ENCODE measurements at places on chromosomes 5 and 9. TPM values are rescaled to one million over a fixed set of nuclear protein-coding genes. Genes with fewer than 3 reads are reported as not detected.

Gene NRG2
- 1.8 TPM for total RNA-seq

Gene BSPRY
- total RNA-seq, result 3.8 TPM

DNA sequence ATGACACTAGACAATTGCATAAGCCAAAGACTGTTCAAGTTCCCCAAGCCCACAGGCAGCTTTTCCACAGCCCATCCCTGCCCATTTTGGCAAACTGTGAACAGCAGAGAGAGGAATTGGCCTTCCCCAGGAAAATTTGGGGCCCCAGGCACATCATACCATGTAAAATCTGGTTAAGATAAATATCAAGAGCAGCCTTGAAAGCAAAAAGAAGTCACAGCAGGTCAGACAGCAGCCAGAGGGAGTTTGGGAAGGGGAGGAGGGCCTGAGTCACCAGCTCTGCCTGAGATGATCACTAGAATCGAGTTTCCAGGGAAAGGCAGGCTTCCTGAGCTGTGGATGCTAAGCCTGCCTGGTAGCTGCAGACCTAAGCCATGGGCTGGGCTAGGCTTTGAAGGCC is 179.2 kb downstream of the RFK start:
- no peaks in the 10 kb centered on the region for H3K36me3 ChIP-seq
- no peak overlapping the region for H3K27ac ChIP-seq
- no peak overlapping the region for H3K4me3 ChIP-seq

DNA sequence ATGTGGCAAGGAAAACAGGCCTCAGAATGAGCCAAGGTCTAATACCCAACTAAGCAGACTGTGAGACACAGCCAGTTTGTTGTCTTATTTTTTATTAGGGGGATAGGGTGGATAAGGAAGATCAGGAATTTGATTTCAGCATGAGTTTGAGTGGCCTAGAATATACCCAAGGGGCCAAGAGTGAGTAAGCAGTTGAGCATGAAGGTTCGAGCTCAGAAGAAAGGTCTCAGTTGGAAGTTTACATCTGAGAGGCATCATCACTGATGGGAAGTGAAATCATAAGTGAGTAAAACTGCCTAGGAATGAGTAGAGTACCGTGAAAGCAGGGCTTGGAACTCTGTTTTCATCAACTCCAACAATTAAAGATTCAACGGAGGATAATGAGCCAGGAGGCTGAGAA is 12.6 kb downstream of the PSMD5 start:
- H3K27ac ChIP-seq, result no peak overlapping the region
- H3K4me3 ChIP-seq, result no peak overlapping the region
- no peak for DNase-seq
- no peaks in the 10 kb centered on the region for H3K4me1 ChIP-seq
- peaks cover 51% of the 10 kb centered on the region for H3K36me3 ChIP-seq

GRCh38 chr5:169795338-169795737 is 158.3 kb downstream of the DOCK2 start:
- H3K36me3 ChIP-seq, result no peaks in the 10 kb centered on the region
- no peaks in the 10 kb centered on the region for H3K27me3 ChIP-seq
- no peak for DNase-seq
- no peak overlapping the region for H3K27ac ChIP-seq
- no peaks in the 10 kb centered on the region for H3K4me1 ChIP-seq
- H3K4me3 ChIP-seq, result no peak overlapping the region

DNA sequence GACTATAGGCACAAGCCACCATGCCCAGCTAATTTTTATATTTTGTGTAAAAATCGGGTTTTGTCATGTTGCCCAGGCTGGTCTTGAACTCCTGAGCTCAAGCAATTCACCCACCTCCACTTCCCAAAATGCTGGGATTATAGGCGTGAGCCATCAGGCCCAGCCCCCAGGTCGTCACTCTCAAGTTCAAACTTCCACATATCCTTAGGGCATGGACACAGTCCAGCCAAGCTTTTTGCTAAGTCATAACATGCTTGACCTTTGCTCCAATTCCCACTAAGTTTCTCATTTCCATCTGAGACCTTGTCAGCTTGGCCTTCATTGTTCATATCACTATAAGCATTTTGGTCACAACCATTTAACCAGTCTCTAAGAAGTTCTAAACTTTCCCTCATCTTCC is 43.9 kb upstream of the ARAP3 start:
- no peak for DNase-seq
- no peak overlapping the region for H3K4me3 ChIP-seq
- no peaks in the 10 kb centered on the region for H3K36me3 ChIP-seq
- no peaks in the 10 kb centered on the region for H3K4me1 ChIP-seq

DNA sequence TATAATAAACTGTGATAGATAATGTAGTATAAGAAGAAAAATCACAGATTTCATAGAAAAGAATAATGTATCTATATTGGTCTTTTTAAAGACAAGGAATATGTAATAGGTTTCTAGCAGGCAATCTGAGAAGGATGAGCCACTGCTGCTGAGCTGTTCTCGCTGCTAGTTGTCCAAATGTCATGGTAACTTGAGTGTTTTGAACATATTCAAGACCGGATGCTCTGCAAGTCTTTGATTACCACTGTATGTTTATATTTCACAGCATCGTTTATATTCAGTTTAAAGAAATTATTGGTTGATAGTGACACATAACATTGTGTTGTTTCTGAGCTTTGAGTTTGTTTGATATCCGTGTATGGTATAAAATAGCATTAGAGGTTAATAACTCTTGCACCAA is 9.6 kb downstream of the C5orf47 start:
- H3K4me3 ChIP-seq, result no peak overlapping the region
- no peaks in the 10 kb centered on the region for H3K27me3 ChIP-seq
- H3K36me3 ChIP-seq, result no peaks in the 10 kb centered on the region
- no peaks in the 10 kb centered on the region for H3K4me1 ChIP-seq
- H3K27ac ChIP-seq, result no peak overlapping the region

Gene PCDHA11
- total RNA-seq, result 0.12 TPM

Gene IFNA13
- total RNA-seq, result not detected

DNA sequence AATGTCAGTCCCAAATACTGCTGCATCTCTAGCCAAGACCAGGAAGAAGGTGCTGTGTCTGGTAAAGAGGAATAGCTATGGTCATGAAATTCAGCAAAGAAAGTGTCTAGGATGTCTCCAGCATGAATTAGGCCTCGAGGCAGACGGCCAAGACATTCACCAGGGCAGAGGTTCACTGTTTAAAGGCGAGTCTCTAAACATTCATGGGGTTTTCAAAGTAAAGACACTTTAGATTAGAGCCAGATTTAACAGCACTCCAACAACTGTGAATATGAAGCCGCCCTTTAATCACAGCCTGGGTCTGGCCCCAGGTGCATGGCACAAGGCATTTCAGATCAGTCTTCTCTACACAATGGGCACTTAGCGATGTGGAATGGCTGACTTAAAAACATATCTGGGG is 95.0 kb downstream of the ANKH start:
- H3K4me3 ChIP-seq, result no peak overlapping the region
- H3K4me1 ChIP-seq, result no peaks in the 10 kb centered on the region
- no peaks in the 10 kb centered on the region for H3K27me3 ChIP-seq
- H3K27ac ChIP-seq, result no peak overlapping the region
- no peak for DNase-seq

- no peaks in the 10 kb centered on the region for H3K36me3 ChIP-seq
- DNase-seq, result no peak
- no peaks in the 10 kb centered on the region for H3K4me1 ChIP-seq
- H3K27me3 ChIP-seq, result no peaks in the 10 kb centered on the region
- no peak overlapping the region for H3K4me3 ChIP-seq
These were observed 5.9 kb downstream of the SERINC5 start for GRCh38 chr5:80249901-80250300.

Gene DPYSL3
- total RNA-seq, result 56.2 TPM

Gene CEL
- total RNA-seq, result 1.9 TPM

DNA sequence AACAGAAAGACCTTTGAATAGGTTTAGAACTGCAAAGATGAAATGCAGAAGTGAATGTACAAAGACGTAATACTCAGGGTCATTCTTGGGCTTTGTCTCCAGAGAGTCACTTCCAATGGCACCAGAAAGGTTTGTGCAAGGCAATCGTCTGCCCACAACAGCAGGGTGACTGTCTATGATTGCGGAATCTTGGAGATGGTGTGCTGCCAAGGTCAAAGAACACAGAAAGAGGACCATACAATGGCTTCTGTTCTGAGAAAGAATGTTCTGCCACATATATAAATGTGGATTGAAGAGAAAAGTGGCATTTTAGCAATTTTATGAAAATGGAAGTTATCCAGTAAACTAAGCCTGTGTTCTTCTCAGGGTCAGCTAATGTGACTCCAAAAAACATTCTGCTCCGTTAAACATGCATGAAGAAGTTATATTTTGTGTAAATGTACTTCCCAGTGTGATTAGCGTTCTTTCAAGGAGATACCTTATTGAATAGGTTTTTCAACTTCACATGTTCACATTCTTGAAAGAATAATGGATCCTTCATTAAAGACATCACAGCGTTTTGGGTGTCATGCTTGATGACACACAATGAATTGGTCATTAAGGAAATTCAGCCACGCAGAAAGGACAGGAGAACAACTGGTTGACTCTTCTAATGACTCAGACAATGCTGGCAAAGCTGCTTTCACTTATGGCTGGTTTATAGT is 73.4 kb upstream of the CDH6 start:
- no peaks in the 10 kb centered on the region for H3K4me1 ChIP-seq
- no peaks in the 10 kb centered on the region for H3K36me3 ChIP-seq
- H3K27me3 ChIP-seq, result no peaks in the 10 kb centered on the region
- H3K4me3 ChIP-seq, result no peak overlapping the region
- no peak for DNase-seq

- no peak overlapping the region for H3K4me3 ChIP-seq
- DNase-seq, result no peak
- H3K27ac ChIP-seq, result no peak overlapping the region
- H3K27me3 ChIP-seq, result no peaks in the 10 kb centered on the region
- H3K4me1 ChIP-seq, result no peaks in the 10 kb centered on the region
- H3K36me3 ChIP-seq, result no peaks in the 10 kb centered on the region
These were observed 137.7 kb upstream of the SMIM23 start for GRCh38 chr5:171647904-171648260.

Gene LCN1
- not detected for total RNA-seq

Measured in right atrium auricular region (tissue), 2 donors.